LoVo (cell line): ENCODE measurements at places on chromosomes 6 and 20.

- DNase-seq, result no peak
These were observed 11.4 kb downstream of the PPIL6 start for GRCh38 chr6:109428889-109429477.

DNA sequence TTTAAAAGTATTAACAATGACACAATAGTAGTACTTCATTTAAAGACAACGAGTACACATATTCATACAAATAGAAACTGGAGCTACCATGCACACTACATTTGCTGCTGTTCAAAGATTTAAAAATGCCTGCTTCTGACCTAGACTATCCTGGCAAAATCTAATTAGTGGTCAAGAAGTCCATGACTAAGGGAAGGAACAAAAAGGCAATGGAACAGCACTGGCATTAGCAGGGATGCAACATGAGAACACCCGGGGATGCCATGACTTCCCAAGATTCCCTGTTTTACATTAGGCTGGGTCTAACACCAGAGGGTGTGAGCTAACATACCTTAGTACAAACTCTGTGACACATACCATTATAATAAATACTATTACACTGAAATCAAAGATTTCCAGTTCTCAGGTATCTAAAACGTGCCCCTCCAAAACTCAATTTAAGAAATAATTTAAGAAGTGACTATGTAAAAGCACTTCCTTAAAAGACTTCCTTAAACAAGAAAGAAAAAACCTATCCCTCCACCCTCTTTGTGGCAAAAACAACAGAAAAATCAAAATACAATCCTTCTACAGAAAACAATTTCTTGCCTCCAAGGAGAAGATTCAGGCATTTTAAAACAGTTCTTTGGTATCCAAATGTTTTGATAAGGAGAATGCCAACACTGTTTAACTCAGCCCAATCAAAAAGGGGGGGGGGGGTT lies 25.5 kb downstream of the CHD6 start:
- DNase-seq, result no peak

DNA sequence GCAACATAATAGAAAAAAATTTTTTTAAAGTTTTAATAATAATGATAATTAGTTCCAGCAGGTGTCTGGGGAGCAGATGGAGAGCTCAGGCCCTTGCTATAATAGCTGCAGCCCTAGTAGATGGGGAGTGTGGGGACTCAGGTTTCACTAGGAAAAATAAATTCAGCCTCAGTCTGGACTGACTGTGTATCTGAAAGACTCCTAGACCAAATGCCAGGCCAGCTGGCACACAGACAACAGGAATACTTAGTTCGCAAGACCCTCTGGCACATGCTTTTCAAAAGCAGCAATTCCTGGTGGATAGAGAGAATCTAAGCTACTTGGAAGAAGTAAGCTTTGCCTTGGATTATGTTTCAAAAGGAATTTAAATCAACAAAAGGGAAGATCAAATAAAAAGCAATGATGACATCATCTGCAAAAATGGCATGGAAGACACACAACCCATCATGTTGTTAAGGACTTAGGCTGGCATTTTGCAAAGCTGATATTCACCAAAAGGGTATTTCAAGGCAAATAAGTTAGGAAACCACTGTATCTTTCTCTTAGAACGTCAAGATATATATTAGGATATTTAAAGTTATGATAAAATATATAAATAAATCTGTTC lies 107.8 kb downstream of the RNGTT start:
- DNase-seq, result no peak

- no peak for DNase-seq
These were observed 14.5 kb downstream of the VSTM2L start for GRCh38 chr20:37917461-37917860.

GRCh38 chr20:51423810-51424209 lies 118.7 kb downstream of the NFATC2 start:
- no peak for DNase-seq

GRCh38 chr20:54475334-54476168 lies at the start of gene DOK5:
Gene DOK5 (plus strand): TSS chr20:54475593. CDS start chr20:54475947, 354 bp downstream.
- DNase-seq, result no peak

- DNase-seq, result no peak
These were observed 117.5 kb downstream of the PLCB4 start for GRCh38 chr20:9186396-9186795.

DNA sequence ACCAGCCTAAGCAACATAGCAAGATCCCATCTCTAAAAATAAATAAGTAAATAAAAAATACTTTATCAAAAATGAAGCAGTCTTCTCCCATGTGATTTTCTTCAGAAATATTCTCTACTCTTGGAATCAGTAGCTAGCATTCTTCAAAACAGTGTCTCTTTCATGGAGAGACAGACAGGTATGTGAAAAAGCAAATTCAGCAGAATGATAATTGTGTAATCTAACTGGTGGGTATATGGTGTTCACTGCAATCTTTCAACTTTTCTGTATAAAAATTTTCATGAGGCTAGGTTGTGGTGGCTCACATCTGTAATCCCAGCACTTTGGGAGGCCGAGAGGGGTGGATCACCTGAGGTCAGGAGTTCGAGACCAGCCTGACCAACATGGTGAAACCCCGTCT lies 7.9 kb downstream of the MRS2 start:
- no peak for DNase-seq

DNA sequence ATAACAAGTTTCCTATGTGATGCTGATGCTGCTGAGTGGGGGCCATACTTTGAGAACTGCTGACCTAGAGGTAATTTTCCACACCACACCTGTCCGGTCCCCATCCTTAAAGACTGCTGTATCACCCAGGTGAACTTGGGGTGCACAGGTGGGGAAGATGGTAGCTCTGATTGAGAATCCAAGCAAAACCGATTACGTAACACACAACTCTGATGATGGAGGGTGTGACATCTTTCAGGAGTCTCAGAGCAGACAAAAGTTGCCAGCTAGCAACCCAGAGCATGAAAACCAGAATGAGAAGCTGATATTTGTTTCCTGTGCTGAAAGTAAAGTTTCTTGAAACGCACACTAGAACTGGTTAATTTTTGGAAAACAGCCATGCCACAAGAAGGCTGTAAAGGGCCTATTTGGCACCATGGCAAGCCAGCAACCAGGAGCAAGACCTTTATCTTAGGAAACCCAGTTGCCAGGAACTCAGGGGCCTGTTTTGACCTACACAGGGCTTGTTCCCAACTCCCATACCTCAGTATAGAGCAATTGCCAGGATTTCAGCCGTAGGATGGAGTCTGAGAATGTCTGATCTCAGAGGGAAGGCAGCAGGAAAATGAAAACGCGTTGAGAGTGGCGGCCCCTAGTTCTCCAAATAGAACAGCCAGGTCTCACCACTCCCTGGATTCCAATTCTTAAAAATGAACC lies 21.6 kb upstream of the TBC1D7 start:
- DNase-seq, result no peak

- peak; percentile 78 for DNase-seq
These were observed 96.2 kb upstream of the BTN3A2 start for GRCh38 chr6:26268659-26269402.

GRCh38 chr6:33165581-33166258 lies 26.5 kb downstream of the COL11A2 start:
- DNase-seq, result no peak

DNA sequence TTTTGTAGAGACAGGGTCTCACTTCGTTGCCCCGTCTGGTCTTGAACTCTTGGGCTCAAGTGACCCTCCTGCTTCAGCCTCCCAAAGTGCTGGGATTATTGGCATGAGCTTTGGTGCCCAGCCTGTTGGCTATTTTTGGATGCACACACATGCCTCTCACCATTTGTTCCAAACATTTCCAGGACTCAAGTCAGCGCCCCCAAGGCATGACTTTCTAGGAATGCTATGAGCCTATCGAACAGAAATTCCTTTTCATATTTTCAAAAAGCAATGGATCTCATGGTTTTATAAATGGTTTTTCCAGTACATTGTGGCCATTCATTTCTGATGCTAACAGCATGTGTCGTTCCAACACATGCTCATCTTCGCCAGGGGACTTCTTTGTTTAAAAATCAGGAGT lies 119.3 kb upstream of the NAA20 start:
- DNase-seq, result no peak

DNA sequence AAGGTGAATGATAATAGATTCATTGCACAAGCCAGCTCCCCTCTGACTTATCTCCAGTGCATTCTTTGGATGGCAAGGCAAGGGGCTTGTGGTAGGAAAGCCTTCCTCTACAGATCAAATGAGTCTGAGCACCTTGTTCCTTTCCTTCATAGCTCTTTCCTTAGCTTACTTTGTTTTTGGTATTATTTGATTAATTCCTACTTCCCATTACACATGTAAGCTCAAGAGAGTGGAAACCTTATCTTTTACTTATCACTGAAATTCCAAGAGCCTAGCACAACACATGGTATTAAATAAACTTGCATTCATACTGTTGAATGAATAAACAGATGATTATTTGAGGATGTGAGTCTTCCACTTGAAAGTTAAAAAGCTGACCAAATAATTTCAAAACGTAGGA lies 41.7 kb downstream of the FRK start:
- no peak for DNase-seq

DNA sequence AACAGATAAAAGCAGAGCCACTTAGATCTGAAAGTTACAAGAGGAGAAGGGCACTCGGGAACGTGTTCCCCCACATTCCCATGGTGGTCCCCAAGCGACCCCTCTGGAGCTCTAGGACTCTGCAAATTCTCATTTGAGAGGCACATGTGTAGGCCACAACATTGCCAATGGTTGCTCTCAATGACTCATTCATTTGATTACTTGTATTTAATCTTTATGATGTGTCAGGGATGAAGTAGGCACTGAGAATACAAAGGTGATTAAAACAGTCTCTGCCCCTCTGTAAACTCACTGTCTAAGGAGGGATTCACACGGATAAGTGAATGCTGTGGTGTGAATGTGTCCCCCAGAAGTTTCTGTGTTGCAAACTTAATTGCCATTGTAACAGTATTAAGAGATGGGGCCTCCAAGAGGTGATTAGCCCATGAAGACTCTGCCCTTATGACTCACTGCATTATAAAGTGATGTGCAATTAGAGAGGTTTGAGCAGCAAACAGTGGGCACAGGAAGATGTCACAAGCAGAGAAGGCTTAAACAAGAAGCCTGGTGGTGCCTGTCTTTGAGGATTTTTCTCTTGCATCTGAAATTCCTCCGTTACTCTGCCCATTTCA lies 34.0 kb upstream of the TRAM2 start:
- DNase-seq, result peak; percentile 58

GRCh38 chr6:96075826-96076225 lies 60.1 kb downstream of the FUT9 start:
- DNase-seq, result no peak

GRCh38 chr6:135880066-135880972 lies 28.8 kb downstream of the PDE7B start:
- no peak for DNase-seq

GRCh38 chr20:32495217-32495565 lies 89.9 kb downstream of the NOL4L start:
- no peak for DNase-seq

- no peak for DNase-seq
These were observed 733 bp upstream of the PSORS1C2 start for GRCh38 chr6:31139599-31139998.

DNA sequence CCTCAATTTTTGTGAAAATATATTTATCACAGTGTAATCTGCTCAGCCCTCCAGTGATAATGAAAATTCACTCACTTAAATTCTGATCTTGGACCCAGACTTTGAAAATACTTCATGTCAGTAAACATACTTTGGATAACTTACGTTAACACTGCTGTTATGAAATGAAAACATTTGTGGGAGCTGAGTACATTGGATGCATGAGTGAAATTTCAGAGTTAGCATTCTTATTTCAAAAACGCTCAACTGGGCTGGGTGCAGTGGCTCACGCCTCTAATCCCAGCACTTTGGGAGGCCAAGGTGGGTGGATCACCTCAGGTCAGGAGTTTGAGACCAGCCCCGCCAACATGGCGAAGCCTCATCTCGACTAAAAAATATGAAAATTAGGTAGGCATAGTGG lies 196.4 kb downstream of the UTRN start:
- DNase-seq, result no peak

GRCh38 chr6:127934956-127935355 lies 34.1 kb upstream of the THEMIS start:
- DNase-seq, result no peak

DNA sequence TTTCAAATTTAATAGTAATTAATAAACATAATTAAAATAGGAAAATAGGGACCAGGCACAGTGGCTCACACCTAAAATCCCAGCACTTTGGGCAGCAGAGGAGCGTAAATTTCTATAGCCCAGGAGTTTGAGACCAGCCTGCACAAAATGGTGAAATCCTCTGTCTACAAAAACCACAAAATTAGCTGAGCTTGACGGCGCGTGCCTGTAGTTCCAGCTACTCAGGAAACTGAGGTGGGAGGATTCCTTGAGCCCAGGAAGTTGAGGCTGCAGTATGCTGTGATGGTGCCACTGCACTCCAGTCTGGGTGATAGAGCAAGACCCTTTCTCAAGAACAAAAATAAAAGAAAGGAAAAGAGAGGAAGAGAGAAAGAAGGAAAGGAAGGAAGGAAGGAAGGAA lies 1387.0 kb upstream of the ADGRB3 start:
- DNase-seq, result no peak
